Left ventricle myocardium superior (tissue), 1 donor: ENCODE measurements at places on chromosomes 2 and 18. TPM values are rescaled to one million over a fixed set of nuclear protein-coding genes. Genes with fewer than 3 reads are reported as not detected.

DNA sequence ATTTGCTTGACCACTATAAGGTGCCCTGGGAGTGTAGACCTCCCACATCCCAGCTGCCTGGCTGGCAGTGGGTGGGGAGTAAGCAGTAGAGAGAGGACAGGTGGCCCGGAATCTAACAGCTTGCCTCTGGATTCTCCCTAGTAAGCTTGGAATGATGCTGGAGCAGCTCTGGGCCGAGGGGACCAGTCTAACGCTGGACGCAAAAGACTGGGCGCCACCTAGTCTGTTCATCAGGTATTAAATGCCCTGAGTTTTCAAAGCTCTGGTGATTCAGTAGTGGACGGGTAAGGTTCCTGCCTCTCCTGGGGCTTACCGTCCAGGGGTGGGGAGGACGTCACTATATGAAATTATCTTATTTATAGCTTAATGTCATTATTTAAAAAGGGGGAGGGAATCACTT, 648 bp upstream of the LYPD6B start:
- no peak for DNase-seq

DNA sequence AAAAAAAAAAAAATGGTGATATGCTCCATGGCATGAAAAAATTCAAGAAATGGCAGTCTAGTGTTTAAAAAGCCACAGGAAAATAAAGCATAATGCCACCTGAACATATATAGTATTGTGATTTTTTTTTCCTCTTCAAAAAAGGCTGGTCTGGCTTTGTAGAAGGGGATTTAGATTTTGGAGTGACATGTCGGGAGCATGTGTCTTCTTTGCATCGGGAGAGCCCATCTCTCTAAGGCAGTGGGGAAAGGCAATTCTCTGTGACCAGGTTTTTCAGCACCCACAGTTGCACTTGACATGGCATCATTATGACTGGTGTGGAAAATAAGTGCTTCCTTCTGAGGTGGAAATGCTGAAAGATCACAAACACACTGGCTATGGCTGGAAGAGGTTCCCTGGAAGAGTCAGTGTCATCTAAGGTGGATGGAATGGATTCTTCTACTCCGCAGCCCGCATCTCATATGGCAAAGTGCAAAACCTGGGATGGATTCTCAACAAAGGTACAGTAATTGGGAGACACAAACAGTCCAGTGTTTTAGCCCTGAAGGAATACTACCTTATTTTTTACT, 172.5 kb downstream of the AGAP1 start:
- DNase-seq, result no peak

The POMC gene
- 5.3 TPM for total RNA-seq

The SERPINB12 gene
- total RNA-seq, result not detected

The LRRC30 gene
- total RNA-seq, result not detected

GRCh38 chr18:58640891-58641610, 12.2 kb upstream of the ALPK2 start:
- DNase-seq, result no peak

- DNase-seq, result no peak
Observed at GRCh38 chr2:239399921-239400595, 762 bp downstream of the HDAC4 start.

DNA sequence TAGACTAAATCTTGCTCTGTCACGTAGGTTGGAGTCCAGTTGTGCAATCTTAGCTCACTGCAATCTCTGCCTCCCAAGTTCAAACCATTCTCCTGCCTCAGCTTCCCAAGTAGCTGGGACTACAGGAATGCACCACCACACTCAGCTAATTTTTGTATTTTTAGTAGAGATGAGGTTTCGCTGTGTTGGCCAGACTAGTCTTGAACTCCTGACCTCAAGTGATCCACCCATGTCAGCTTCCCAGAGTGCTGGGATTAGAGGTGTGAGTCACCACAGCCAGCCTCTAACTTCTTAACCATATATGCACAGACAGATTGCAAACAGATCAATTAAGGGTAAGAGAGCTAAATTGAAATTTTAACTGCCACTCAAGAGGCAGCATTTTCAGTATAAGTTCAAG, 22.1 kb upstream of the CNGA3 start:
- DNase-seq, result no peak

The CCDC121 gene
- 6.5 TPM for total RNA-seq

DNA sequence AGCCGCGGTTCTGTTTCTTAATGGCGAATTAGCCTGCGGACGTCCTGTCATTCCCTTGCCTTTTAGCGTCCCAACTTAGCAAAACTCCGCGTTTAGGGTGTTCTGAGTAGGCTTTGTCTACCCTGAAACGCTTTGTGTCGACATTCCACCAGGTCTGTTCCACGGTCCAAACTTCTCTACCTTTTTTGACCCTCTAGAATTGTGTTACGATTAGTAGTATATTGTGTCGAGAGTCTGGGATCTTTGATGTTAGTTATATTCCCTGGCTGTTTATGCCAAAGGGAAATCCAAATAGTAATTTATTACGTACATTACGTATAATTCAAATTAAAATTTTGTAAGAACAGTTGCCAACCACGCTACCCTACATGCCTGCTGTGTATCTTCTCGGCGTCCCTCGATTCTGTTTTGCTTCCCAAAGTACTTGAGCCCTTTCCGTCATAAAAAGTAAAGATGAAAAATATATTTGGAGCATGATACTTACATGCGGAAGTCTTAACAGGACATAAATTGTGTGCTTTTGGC, 495 bp upstream of the TTC32 start:
- DNase-seq, result no peak

The CNTNAP5 gene
- not detected for total RNA-seq

DNA sequence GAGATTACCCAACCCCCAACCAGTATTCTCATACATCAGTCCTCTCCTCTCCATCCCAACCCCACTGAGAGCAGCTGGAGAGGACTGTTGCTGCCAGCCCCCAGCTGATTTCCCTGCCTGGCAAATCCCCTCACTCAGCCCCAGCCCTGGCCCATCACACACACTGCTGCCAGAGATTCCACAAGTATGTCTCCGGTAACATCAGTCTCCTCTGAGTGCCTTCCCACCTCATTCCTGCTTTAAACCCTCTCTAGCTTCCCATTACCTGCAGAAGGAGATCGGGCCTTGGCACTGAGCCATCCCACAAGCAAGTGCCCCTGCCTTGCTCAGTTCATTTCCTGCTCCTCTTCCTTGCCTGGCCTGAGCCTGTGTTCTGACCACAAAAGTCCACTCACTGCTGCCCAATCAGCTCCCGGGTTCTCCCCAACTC, 50.6 kb upstream of the ZFP36L2 start:
- peak; percentile 43 for DNase-seq

DNA sequence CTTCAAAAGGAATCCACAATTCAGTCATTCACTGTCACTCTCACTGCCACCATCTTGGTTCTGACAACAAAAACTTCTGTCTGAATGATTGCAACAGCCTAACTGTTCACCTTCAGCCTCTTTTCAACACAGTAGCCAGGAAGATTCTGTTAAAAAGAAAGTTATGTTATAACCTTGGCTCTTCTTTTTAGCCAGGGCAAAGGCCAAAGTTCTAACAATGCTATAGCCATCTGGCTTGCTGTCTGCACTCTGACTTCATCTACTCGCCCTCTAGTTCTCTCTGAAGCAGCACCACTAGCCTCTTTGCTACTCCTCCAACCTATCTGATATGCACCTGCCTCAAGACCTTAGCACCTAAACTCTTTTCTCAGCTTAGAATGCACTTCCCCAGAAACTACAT, 158.5 kb downstream of the ZNF385B start:
- no peak for DNase-seq

GRCh38 chr2:224308272-224308911, 93.5 kb downstream of the FAM124B start:
- no peak for DNase-seq

- no peak for DNase-seq
Observed at GRCh38 chr2:165144315-165144714, 59.5 kb downstream of the SCN3A start.

The ANKRD39 gene
- 16.1 TPM for total RNA-seq

- no peak for DNase-seq
Observed at GRCh38 chr18:75588412-75588811, 160.9 kb upstream of the SMIM21 start.

DNA sequence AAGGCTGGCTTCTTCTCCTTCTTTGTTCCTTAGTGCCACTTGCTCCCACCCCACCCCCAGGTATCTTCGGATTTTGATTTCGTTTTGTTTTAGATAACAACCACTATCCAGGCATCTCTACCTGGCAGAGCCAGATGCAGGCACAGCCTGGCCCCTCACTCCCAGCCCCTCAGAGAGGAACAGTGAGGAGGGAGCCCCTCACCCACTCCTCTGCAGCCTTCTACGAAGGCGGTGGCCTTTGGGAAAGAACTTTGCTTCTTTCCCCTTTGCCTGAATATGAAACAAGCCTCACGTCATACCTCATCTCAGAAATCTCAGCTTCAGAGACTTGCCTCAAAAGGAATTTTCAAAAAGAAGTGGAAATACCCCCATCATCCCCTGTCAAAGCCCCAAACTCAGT, 6.3 kb upstream of the CYP26B1 start:
- DNase-seq, result no peak

The REG1B gene
- total RNA-seq, result not detected

The FAM110C gene
- 5.2 TPM for total RNA-seq

- no peak for DNase-seq
Observed at GRCh38 chr2:105536175-105536574, 137.3 kb upstream of the FHL2 start.

- DNase-seq, result peak; percentile 40
Observed at GRCh38 chr2:9207641-9208311, 1.2 kb downstream of the ASAP2 start.

GRCh38 chr2:215000721-215001120, 137.7 kb downstream of the ABCA12 start:
- DNase-seq, result no peak

The FOXD4L1 gene
- total RNA-seq, result not detected

DNA sequence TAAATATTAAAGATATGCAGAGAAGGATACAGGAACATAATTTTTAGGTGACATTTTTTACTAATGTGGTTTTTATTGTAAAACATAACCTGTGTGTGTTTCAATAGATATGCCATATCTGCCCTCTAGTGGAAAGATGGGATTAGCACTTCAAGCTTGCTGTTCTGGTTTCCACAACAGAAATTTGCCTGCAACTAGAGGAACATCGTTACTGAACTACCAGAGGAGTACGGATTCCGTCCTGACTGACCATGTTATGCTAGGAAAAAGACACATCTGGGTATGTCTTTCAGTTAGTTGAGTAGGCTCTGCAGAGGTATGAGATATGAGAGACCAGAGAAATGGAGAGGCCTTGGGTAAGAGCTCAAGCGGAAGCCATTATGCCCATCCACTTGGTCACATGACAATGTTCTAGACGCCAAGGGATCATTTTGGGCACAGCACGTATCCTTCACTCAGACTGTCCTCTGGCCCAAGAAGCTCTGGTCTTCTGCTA, 104.9 kb downstream of the MBD2 start:
- no peak for DNase-seq

The TM4SF20 gene
- not detected for total RNA-seq

DNA sequence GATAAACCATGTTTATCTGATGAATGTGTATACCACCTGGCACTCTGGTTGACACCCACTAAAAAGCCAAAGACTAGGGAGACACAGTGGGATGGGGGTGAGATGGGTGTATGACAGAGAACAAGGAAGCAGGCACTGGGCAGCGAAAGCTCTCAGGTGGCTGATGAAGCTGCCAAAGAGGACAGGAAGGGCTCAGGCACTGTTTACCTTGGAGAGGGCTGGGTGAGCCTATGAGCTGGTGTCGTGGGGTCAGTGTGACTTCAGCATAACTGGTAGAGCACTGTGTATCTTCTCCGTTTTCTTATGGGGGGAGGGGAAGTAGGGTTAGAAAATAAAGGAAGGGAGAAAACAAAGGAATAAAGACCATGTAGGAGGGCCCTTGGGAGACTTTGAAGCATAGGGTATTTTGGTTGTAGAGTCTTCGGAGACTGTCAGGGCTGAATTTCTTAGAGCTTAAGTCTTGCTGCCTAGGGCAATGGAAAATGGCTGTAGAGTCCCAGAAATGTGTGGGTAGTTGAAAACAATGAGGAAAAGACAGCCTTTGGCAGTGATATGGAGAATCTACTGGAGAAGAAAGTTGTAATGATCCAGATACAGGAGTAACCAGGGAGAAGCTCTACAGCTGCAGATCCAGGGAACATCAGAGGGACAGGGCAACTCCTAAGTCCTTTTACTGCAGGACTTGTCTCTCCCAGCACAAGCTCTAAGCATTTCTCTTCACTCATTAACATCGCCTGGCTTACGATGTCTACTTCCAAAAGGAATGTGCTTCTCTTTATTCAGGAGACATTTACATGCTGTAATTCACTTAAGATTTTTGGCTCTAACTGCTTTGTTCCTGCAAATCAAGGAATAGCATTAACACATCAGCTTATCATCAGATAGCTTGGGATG, 120.0 kb downstream of the AQP4 start:
- DNase-seq, result no peak

GRCh38 chr2:109203246-109204011, 74.4 kb downstream of the SH3RF3 start:
- DNase-seq, result no peak

GRCh38 chr2:48424866-48425265, 105.1 kb upstream of the STON1 start:
- DNase-seq, result no peak

- no peak for DNase-seq
Observed at GRCh38 chr2:202069170-202070067, 3.6 kb upstream of the KIAA2012 start.

- DNase-seq, result no peak
Observed at GRCh38 chr2:150100336-150100735, 387.1 kb downstream of the RND3 start.
